T-helper 1 cell (primary cell): ENCODE measurements at places on chromosomes 1 and 21.

GRCh38 chr1:2555634-2556276 is 416 bp upstream of the TNFRSF14 start:
- DNase-seq: peak; percentile 76

DNA sequence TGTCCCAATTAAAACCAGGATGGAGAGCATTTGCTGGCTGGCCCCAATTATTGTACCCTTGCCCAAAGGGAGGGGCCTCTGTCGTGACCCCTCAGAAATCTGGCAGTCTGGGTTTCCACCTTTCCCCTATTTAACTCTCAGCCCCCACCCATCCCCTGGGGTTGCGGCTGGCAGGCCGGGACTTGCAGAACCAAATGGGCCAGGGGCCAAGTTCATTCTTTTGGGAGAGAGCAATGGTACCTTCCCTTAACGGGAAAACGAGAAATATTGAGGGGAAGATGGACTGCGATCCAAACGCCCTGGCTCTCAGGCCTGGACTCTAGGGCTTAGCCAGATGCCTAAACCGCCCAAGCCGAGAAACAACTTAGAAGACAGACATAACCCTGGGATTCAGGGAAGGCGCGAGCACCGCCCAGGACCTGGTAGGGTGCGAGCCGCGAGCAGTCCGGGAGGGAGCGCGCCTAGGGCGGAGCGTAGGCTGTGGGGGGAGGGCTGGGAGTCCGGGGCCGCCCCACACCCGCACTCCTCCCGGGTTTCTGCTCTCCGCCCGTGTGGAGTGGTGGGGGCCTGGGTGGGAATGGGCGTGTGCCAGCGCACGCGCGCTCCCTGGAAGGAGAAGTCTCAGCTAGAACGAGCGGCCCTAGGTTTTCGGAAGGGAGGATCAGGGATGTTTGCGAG is at the start of gene SLC27A3:
TSS of gene SLC27A3 (plus strand) at position 628 of the 678 bp plus-strand sequence. CDS start 91 bp downstream, outside the sequence.
- DNase-seq: no peak

DNA sequence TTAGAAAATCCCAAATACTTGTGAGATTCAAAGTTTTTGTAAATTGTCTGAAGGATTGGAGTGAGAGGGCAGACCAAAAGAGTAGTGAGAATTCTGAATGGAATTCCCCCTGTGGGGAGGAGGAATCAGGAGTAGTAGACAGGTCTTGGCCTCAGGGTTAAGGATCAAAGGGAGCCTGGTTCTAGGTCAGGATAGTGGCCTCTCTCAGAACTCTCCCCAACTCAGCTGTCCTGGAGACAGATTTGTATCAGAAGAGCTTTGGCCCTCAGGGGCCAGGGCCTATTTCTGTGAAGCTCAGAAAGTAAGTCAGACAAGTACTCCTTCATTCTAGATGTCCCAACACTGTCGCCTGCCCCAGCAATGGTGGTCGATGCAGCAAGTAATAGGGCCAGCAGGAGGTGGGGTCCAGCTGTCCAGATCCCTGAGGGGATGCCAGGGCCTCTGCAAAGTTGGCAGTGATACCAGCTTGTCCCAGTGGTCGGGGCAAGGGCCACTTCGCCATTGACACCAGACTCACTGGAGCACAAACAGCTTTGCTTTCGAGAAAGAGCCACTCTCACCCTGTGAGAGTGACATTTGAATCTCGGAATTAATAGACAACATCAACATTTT is 115.2 kb downstream of the SLC25A24 start:
- no peak for DNase-seq

DNA sequence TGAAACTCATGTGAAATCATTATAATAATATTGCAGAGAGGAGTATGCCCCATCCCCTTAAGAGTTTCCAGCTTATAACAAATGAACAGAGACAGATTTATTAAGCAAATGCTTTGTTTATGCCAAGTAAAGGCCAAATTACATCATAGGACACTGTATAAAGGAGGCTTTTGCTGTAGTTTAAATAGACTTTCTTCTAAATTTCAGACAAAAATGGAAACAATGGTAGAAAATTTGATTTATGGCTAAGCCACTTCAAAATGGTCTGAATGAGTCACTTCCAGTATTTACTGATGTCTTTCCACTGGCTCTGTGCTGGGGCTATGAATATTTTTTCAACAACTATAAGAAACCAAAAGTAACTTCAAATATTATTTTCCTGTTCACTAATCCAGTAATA is 81.1 kb upstream of the ST6GALNAC5 start:
- DNase-seq: no peak

DNA sequence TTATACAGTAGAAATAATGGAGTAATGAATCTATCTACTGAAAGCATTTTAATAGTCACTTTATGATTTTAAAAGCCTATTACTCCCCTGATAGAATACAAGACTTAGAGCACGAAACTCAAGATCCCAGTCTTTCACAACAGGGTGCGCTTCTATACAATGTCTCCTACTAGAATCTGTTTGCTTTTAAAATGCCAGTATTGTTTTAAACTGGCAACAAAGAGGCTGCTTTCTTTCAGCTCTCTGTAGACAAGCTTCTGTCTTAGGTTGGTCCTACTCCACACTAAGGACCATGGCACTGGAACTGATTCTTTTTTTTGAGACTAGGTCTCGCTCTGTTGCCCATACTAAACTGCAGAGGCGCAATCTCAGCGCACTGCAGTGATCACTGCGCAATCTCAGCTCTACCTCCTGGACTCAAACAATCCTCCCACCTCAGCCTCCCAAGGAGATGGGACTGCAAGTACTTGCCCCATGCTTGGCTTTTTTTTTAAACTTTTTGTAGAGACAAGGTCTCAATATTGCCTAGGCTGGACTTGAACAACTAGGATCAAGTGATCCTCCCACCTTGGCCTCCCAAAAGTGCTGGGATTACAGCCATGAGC is 4.8 kb downstream of the DCAF8 start:
- DNase-seq: no peak

DNA sequence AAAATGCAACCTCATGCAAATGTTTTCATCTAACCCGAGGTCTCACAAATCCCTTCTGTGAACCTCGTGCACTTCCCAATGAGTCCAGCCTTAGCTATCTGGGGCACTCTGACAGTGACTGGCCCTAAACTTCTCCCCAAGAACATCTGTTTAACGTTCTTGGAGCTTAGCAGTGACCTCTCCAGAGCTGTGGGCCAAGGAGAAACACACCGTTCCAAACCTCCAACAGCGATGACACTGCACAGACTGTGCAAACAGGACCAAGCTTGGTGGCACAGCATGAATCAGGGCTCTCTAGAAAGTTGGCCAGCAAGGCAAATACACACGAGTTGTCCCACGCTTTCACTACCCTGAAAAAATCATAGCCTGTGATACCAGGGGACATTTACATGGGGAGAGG is 15.8 kb downstream of the BEND5 start:
- no peak for DNase-seq

DNA sequence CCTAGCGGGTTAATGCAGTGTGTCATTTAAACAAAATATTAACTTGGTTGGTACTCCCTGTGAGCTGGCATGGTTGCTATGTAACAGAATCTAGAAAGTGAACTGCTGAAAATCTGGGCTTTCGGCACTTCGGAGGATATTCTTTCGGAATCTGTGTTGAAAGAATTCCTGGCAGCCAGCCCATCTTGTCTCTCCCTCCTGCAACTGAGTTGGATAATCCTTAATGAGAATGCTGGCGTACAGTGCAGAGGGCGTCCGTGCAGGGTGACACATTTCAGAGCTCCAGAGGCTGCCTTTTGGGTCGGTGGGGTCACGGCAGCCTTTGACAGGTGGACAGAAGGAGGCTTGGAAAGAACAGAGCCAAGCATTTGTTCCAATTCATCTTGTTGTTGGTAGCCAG is 3.7 kb downstream of the KAZN start:
- DNase-seq: no peak

DNA sequence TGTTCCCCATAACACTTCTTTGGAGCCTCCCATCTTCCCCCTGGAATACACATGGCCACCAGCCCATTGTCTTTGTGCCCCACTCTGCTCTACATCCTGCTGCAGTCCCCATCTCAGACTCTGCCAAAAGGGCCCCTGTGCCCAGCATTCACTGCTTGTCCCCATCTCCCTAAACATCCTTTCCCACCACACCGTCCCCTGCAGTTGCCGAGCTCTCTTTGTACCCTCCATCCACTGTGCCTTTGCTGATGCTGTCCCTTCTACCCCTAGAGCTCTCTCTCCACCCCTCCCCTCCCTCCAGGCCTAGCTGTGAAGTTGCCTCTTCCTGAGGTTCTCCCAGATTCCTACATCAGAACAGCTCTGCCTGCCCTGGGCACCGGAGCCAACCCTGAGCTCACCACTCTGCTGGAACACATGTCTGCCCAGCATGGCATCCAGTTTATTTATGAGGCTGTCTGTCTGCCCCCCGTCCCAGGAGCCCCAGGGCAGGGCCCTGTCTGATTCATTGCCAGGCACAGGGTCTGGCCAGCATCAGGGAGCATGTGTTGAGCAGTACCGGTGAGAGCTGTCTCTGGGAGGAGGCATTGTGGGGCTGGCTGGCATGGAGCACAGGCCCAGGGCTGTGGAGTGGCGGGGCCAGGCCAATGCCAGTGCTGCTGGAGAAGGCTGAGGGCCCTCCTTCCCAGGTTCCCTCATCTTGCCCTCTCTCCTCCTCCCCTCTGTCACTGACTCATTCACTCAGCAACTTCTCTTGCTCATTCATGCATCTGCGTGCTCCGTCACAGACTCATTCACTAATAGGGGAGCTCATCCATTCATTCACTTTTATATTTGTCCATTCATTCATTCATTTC is 28.8 kb downstream of the EDN2 start:
- no peak for DNase-seq

GRCh38 chr1:89610457-89611011 is 22.4 kb upstream of the LRRC8C start:
- DNase-seq: peak; percentile 20

DNA sequence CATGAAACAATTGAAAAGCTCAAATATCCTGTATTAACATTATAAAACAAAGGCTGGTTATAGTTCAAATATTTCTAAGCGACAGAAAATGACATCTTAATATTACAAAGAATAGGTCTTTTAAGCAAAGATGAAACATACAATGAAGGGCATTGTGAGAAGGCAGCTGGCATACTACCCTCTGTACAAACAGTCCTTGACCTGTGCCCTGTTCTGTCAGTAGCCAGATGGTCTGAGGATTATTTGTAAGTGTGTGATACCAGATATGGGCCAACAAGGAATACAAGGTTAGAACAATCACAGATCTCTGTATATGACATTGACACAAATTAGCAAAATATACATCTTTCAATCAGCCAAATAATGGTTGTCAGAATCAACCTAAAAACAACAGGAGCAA is 1350.4 kb downstream of the AMY1C start:
- DNase-seq: no peak

GRCh38 chr1:203682473-203683383 is 56.1 kb downstream of the ATP2B4 start:
- peak; percentile 31 for DNase-seq

DNA sequence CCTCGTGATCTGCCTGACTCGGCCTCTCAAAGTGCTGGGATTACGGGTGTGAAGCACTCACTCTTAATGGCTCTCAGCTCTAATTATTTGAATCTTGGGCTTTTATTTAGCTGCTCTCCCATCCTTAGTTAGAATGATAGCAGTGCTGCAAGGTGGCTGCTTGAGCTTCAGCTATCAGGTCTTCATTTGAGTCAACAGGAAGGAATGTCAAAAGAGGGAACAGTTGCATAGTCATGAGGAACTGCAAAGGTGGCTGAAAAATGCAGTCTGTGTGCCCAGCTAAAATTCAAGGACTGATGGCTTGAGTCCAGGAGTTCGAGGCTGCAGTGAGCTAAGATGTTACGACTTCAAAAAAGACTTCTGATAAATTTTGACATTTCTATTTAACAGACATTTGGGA is 55.6 kb downstream of the UCK2 start:
- no peak for DNase-seq

DNA sequence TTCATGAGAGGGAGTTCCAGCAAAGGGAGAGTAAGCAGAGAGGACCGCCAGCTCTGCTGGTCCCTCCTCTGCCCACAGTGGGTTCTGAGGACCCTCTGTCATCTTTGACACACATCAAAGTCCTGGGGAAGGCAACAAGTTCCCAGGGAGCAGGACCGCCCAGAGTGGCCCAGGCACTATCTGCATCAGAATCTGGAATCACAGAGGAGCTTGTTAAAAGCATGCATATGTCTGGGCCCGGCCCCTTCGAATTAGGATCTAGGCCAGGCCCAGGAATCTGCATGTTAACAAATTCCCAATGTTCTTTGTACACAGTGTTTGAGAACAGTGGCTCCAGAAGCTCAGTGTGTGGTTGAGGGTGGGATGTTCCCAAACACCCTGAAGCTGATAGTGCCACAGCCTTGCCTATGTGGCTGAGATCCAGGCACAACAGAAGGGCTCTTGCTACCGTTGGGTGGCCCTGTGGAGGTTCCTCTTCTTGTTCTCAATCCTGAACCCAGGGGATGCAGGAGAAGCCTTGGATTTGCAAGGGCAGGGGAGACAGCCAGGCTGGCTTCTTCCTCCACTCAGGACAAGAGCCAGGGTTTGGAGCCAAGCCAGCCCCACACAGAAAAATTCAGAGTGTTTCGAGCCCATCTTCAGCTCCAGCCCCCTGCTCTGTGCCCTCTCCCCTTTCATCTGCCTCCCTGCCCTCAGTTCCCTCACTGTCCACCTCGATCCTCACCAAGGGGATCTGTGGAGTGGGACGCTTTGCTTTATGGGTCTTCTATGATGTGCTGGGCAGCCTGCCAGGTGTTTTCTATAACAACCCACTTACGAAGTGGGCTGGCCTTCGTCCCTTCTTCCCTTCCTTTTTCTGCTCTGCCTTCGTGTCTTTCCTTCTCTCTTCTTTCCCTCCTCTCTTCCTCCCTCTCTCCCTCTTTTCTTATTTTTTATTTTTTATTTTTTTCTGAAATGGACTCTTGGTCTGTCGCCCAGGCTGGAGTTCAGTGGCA is 129.0 kb upstream of the TMPRSS2 start:
- DNase-seq: no peak

DNA sequence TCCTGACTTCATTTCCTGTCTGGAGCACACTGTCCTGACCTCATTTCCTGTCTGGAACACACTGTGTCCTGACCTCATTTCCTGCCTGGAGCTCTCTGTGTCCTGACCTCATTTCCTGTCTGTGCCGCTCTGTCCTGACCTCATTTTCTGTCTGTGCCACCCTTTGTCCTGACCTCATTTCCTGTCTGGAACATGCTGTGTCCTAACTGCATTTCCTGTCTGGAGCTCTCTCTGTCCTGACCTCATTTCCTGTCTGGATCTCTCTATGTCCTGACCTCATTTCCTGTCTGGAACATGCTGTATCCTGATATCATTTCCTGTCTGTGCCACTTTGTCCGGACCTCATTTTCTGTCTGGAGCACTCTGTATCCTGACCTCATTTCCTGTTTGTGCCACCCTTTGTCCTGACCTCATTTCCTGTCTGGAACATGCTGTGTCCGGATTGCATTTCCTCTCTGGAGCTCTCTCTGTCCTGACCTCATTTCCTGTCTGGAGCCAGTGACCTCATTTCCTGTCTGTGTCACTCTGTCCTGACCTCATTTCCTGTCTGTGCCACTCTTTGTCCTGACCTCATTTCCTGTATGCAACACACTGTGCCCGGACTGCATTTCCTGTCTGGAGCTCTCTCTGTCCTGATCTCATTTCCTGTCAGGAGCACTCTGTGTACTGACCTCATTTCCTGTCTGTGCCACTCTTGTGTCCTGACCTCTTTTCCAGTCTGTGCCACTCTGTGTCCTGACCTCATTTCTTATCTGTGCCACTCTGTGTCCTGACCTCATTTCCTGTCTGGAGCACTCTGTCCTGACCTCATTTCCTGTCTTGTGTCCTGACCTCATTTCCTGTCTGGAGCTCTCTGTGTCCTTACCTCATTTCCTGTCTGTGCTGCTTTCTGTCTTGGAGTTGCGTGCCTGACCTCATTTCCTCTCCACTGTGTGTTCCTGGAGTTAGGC is 27.6 kb downstream of the SKI start:
- peak; percentile 86 for DNase-seq

- no peak for DNase-seq
These were observed 11.8 kb downstream of the WDTC1 start for GRCh38 chr1:27246194-27246593.
